Hepatocyte (in vitro differentiated cells): ENCODE measurements at places on chromosomes 4 and X.

GRCh38 chr4:152677117-152677516, 2.7 kb downstream of the TMEM154 start:
- H3K4me1 ChIP-seq: no peaks in the 10 kb centered on the region
- no peak for DNase-seq

DNA sequence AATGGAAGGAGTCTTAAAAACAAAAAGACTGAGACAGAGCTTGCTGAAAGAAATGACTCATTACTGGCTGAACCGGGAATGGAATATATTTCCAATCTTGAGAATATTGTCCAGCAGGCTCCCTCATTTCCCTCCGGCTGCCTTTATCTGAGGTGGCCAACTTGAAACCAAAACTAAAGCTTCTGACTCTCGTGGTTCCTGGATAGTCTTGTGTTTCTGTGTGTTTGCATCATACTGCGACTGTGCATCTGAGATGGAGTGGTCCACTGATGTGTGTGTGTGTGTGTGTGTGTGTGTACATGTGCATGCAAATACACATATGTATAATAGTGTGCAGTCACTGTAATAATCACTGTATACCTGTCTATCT, 145.6 kb upstream of the SCML1 start:
- no peaks in the 10 kb centered on the region for H3K36me3 ChIP-seq
- H3K4me1 ChIP-seq: peaks cover 12% of the 10 kb centered on the region
- DNase-seq: no peak
- no peaks in the 10 kb centered on the region for H3K27me3 ChIP-seq

- H3K27me3 ChIP-seq: no peaks in the 10 kb centered on the region
- no peak for DNase-seq
- H3K4me1 ChIP-seq: peaks cover 29% of the 10 kb centered on the region
- H3K27ac ChIP-seq: peak overlapping the region; percentile 78
Observed at GRCh38 chr4:89995006-89995405, 100.4 kb downstream of the MMRN1 start.

DNA sequence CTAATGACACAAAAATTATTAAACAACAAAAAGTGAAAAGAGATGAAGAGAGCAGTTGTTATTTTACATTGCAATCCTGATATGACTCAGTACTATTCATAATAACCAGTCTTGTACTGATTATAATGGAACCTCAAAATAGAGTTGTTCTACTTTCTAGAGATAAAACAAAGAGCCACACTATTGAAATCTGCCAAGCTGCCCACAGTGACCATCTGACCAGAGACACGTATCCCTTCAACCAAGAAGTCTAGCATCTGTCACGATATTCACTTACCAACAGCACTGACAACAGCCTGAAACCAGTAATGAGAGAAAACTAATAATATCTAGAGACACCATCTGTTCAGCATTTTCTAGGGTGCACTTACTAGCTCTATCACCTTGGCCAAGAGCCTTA, 466.7 kb downstream of the NKX6-1 start:
- no peak for DNase-seq
- H3K27me3 ChIP-seq: no peaks in the 10 kb centered on the region
- no peaks in the 10 kb centered on the region for H3K36me3 ChIP-seq
- H3K4me3 ChIP-seq: no peak overlapping the region
- no peaks in the 10 kb centered on the region for H3K4me1 ChIP-seq

DNA sequence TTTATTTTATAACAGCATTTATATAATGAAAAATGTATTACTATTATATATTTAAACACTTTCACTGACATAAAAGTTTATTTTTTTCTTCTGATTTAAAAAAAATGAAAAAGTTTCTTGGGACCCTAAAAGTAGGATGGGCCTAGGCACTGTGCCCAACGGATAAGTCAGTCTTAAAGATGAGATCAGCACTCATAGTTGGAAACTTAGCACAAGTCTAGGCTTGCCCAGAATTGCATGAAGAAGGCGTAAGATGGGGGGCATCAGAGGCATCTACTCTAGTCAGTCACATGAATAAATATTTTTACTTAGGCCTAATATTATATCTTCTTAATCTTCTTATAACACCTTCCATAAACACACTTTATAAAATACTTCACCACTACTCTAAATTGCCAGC, 306.7 kb upstream of the GRID2 start:
- no peaks in the 10 kb centered on the region for H3K4me1 ChIP-seq
- H3K4me3 ChIP-seq: no peak overlapping the region
- no peak overlapping the region for H3K27ac ChIP-seq
- no peaks in the 10 kb centered on the region for H3K27me3 ChIP-seq
- no peak for DNase-seq

DNA sequence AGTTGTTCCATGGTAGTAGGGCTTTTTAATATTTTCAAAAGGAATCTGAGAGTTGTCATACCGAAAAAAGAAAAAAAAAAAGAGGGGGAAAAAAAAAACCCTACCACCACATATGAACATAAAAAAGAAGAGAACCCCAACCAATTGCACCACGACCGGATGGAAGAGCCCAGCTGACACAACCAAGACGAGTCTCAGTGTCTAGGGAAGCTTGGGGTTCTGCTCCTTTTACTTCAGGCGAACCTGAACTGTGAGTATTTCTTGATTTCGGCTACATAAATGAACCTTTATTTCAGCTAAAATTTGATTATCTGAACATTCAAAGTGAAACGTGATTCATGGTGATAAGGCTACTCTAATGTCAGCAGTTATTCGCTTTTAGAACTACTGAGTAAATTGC, at the start of gene GPR34:
GPR34 (plus strand) TSS at position 139 of the 400 bp plus-strand sequence. CDS start 6,661 bp downstream, outside the sequence.
- DNase-seq: no peak
- H3K4me1 ChIP-seq: no peaks in the 10 kb centered on the region
- no peaks in the 10 kb centered on the region for H3K27me3 ChIP-seq
- no peak within 1 kb of the TSS for H3K27ac ChIP-seq

- H3K4me1 ChIP-seq: no peaks in the 10 kb centered on the region
- no peaks in the 10 kb centered on the region for H3K36me3 ChIP-seq
- H3K27ac ChIP-seq: no peak overlapping the region
Observed at GRCh38 chrX:27307546-27307945, 155.6 kb downstream of the PPP4R3C start.

GRCh38 chr4:143421609-143422008, 84.9 kb downstream of the GAB1 start:
- no peaks in the 10 kb centered on the region for H3K27me3 ChIP-seq
- H3K4me1 ChIP-seq: no peaks in the 10 kb centered on the region
- no peak overlapping the region for H3K4me3 ChIP-seq
- no peak for DNase-seq

DNA sequence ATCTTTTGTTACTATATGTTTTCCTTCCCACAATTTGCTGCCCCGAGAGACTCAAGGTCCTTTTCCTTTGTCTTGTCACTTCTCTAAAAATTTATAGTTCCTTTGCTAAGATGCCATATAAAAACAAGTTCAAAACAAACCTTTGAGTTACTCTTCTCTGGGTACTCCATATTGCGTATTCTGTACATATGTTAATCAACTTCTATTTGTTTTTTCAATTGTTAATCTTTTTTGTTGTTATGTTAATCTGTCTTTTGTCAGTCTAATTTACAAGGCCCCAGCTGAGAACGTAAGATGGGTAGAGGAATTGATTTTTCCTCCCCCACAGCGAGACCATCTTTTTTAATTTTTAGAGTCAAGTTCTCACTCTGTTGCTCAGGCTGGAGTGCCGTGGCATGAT, 7.2 kb upstream of the PPEF2 start:
- H3K27me3 ChIP-seq: no peaks in the 10 kb centered on the region
- no peak overlapping the region for H3K27ac ChIP-seq
- H3K4me1 ChIP-seq: no peaks in the 10 kb centered on the region
- H3K36me3 ChIP-seq: no peaks in the 10 kb centered on the region
- DNase-seq: no peak

DNA sequence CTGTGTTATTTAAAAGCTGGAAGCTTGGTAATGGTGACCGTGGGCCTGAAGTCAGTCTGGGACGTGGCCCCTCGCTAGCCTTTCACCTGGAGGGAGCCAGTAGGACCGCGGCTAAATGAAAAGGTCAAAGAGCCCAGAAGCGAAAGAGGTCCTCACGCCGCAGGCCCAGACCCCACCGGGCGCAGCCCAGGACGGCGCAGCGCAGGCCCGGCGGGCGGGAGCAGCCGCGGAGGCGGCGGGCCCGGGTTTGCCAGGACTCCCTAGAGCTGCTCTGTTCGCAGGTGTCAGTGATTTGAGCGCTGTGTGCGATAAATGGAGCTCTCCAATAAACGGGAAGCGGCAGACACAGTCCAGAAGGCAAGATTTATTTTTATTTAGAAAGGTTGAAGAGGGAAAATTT, 56.2 kb upstream of the STIM2 start:
- no peaks in the 10 kb centered on the region for H3K27me3 ChIP-seq
- H3K4me3 ChIP-seq: no peak overlapping the region
- H3K4me1 ChIP-seq: peaks cover 9% of the 10 kb centered on the region
- no peak overlapping the region for H3K27ac ChIP-seq

DNA sequence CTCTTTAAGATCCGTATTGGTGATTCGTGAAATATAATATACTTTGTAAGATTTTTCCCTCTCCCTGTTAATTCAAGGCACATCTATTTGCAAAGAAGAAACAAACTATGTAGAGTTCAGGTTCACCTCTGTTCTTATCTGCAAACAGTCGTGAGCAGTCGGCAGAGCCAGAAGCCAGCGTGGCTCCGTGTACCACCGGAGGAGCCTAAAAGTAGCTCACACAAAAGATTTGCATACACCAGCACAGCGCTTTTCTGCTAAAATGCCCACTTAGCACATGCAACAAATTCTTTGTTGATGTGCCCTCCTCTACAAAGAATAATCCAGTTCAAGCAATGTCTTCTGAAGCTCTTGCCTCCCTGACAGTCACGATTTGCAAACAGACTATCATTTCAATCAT, 416.0 kb upstream of the TENM3 start:
- H3K36me3 ChIP-seq: no peaks in the 10 kb centered on the region
- no peak overlapping the region for H3K4me3 ChIP-seq
- DNase-seq: no peak
- H3K27me3 ChIP-seq: peaks cover 14% of the 10 kb centered on the region
- no peaks in the 10 kb centered on the region for H3K4me1 ChIP-seq
- no peak overlapping the region for H3K27ac ChIP-seq

DNA sequence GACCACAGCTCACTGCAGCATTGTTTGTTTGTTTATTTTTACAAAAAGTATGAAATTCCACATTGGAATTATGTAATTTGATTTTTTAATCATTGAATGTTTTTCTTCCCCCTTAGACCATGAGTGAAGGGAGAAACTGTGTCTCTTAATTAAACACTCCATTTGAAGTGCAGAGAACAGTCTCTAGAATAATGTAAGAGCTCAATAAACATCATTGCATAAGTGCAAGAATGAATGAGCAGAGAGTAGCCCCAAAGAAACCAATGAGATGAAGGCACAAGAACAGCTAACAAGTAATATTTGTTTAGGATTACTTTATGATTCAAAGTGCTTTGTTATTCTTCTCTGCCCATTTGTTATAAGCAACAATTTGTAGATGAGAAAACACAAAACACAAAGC, 921.3 kb upstream of the LCORL start:
- no peaks in the 10 kb centered on the region for H3K27me3 ChIP-seq
- DNase-seq: no peak
- no peaks in the 10 kb centered on the region for H3K4me1 ChIP-seq
- no peaks in the 10 kb centered on the region for H3K36me3 ChIP-seq
- no peak overlapping the region for H3K27ac ChIP-seq
- no peak overlapping the region for H3K4me3 ChIP-seq

DNA sequence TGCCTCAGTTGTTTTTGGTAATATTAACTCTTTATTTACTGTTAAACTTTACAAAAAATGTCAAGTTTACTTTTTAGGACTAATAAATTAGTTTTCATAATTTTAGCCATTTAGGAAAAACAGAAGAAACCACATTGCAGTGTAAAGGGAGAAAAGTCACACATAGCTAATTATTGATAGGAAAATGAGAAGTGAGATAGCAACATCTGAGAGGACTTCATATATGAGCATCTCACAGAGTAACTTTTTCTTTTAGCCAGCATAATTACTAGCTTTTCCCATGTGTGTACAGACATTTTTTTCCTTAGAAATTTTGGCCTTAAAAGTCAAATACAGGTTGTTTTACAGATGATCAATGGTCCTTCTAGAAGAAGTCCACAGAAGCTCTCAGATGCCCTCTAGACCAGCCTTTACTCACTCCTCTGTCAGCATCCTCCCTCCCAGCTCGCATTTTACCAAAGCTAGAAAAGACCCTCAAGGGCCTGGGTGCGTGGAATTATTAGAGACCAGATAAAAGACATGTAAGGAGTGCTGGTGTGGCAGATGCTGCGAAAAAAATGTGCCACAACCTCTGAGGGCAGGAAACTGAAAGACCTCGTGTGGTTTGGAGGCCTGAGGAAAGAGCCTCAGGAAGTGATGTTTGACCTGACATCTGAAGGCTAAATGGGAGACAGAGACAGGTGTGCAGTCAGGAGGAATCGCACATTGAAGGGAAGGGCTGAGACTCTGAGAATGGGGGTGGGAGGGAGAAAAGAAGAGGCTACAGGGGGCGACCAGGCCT, 156.9 kb downstream of the CBR4 start:
- no peaks in the 10 kb centered on the region for H3K27me3 ChIP-seq
- DNase-seq: no peak
- H3K36me3 ChIP-seq: no peaks in the 10 kb centered on the region
- H3K27ac ChIP-seq: no peak overlapping the region

DNA sequence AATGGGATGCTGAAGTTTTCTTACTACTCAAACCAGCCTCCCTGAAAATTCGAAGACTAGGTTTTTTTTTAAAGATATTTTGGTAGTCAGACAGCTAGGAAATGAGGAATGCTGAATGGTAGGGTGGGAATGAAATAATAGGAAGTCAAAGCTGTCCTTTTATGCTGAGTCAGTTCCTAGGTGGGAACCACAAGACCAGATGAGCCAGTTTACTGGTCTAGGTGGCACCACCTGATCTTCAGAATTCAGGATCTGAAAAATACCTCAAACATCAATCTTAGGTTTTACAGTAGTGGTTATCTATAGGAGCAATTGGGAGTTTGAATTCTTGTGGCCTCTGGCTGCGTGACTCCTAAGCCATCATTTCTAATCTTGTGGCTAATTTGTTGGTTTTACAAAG, 183.1 kb upstream of the GALNT7 start:
- no peaks in the 10 kb centered on the region for H3K27me3 ChIP-seq
- DNase-seq: no peak
- H3K36me3 ChIP-seq: no peaks in the 10 kb centered on the region
